NCI-H1105 treated with DMSO at 0.1 percent for 48 hours (cell line): ENCODE measurements at places on chromosomes 16 and 17.

- DNase-seq: peak; percentile 94
These were observed 42.6 kb downstream of the KLHDC4 start for GRCh38 chr16:87723226-87723623.

- no peak for DNase-seq
These were observed 347.5 kb upstream of the TNRC6C start for GRCh38 chr17:77610972-77611521.

DNA sequence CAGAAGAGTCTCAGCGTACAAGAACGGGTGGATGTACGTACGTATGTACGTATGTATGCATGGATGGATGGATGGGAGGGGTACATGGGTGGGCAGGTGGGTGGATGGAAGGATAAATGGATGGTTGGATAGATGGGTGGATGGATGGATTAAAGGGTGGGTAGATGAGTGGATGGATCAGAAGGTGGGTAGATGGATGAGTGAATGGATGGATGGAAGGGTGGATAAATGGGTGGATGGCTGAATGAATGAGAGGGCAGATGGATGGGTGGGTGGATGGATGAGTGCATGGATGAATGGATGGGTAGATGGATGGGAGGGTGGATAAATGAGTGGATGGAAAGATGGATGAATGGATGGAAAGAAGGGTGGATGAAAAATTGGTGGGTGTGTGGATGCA lies 45.6 kb downstream of the ENGASE start:
- DNase-seq: no peak

- DNase-seq: no peak
These were observed 58.8 kb downstream of the GAS7 start for GRCh38 chr17:10139577-10139976.

GRCh38 chr17:40555296-40556190 lies 9.7 kb downstream of the CCR7 start:
- DNase-seq: no peak

- DNase-seq: no peak
These were observed 13.7 kb downstream of the N4BP1 start for GRCh38 chr16:48596326-48596725.

- no peak for DNase-seq
These were observed 848 bp upstream of the MTMR4 start for GRCh38 chr17:58515286-58515685.

DNA sequence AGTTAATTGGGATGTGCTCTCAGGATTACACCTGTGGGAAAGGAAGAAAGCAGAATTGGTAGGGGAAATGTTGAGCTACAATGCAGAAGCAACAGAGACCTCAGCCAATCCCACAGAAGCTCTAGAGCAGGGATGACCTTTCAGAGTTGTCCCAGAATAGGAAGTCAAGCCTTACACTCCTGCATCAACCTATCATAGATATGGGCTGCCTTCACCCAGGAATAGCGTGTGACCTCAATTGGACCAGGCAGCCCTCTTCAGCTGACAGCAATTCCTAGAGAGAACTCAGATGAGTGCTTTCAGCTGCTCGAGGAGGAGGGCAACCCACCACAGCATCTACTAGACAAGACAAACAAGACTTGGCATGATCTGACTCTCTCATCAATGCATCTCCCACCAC lies 189.7 kb downstream of the TMEM132E start:
- no peak for DNase-seq

GRCh38 chr16:77937473-77938149 lies 84.7 kb upstream of the CLEC3A start:
- no peak for DNase-seq

GRCh38 chr17:56314026-56314425 lies 160.8 kb downstream of the ANKFN1 start:
- no peak for DNase-seq

GRCh38 chr16:19001788-19002187 lies 18.1 kb downstream of the TMC7 start:
- no peak for DNase-seq

GRCh38 chr17:72053036-72053435 lies 67.8 kb upstream of the SOX9 start:
- no peak for DNase-seq

- peak; percentile 54 for DNase-seq
These were observed at the start of gene BCAR1 for GRCh38 chr16:75251280-75252048. Gene BCAR1 (minus strand): TSS chr16:75251624. CDS start chr16:75251482, 142 bp downstream.

- DNase-seq: no peak
These were observed 434 bp upstream of the CPSF4L start for GRCh38 chr17:73261952-73262675.

DNA sequence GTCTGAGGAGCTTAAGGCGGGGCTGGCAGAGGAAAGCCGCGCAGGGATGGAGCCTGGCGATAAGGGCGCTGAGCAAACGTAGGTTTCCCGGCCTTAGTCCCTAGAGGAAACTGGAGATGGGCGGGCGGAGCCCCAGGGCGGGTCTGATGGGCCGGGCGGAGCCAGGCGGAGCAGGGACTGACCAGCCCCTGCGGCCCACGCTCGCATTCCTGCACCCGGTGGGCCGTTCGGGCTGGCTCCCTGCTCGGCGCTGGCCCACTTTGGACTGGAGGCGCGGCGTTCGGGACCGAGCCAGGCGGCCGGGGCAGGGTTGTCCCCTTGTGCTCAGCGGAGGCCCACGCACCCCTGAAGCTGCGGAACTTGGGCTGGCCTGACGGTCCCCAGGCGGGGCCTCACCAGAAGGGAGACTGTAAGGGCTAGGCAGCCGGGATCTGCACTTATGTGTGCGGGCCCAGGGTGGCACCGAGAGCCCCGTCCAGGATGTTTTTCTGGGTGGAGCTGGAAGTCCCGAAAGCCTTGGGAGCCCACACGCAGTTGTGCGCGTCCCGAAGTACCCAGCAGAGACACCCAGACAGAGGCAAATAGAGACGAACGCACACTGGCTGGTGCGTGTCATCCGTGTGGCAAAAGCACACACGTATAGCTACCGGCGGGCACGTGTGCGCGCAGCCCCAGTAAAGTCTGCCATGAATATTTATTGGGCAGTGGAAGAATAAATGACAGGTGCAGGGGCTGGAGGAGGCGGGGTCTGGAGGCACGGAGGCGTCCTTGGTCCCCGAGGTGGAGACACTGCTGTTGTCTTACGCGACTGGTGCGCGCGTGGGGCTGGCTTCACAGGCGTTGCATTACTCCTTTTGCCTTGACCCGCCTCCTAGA lies 1.4 kb downstream of the PYDC1 start:
- peak; percentile 37 for DNase-seq

- DNase-seq: no peak
These were observed 115.9 kb downstream of the PHKB start for GRCh38 chr16:47577029-47577428.

- no peak for DNase-seq
These were observed 35.8 kb upstream of the HAPSTR1 start for GRCh38 chr16:9055661-9056060.

GRCh38 chr16:26992666-26993349 lies 73.9 kb upstream of the C16orf82 start:
- no peak for DNase-seq
